ENCODE measurements at places on chromosomes 16 and 17.

DNA sequence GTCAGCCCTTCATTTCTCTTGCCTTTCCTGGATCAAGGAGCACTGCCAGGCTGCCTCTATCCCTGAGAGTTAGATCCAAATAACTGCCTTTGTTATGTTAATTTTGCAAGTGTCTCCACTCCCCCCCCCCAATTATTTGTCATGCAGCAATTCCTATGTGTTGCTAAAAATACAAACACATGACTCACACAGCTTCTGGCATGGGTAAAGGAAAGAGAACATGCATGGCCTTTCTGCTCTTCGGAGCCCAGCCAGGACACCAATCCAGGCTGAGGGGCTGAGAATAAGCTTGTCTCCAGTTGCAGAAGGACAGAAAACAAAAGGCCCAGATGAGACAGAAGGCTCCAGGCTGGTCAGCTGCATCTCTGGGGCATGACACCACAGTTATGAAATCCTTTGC is 148.0 kb upstream of the TNRC6C start:
- no peak for DNase-seq

DNA sequence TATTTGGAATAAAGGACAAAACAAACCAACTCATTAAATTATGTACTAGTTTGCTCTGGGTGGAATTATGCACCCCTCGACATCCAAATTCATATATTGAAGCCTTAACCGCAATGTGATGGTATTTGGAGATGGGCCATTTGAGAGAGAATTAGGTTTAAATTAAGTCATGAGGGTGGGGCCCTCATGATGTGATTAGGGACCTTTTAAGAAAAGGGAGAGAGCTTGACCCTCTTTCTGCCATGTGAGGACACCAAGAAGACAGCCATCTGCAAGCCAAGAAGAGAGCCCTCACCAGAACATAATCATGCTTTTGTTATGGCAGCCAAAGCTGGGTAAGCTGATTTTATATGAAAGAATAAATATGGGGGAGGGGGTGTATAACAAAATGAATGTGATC is 2.0 kb downstream of the C16orf87 start:
- DNase-seq, result no peak

GRCh38 chr16:84499638-84500037 is 4.8 kb downstream of the MEAK7 start:
- no peak for DNase-seq

DNA sequence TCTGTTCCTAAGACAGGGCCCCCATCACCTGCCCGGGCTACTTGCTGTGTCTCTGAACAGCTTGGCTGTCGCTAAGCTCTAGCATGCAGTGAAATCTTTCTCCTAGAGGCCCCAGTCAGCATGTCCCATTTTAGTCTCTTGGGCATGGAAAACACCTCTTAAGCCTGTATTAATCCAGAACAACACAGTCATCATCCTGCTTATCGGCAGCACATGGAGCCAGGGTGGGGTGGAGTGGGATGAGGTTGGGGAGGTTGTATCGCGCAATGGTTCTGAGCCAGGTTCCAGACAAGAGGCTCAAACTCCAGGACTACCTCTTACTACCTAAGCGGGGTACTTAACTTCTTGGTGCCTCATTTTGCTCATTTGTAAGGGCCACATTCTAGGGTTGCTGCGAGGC is 7.8 kb downstream of the ST6GALNAC2 start:
- no peak for DNase-seq

- DNase-seq, result no peak
Observed at GRCh38 chr16:57893559-57894389, 77.2 kb downstream of the CNGB1 start.

- no peak for DNase-seq
Observed at GRCh38 chr17:73878923-73879322, 234.7 kb upstream of the SDK2 start.

GRCh38 chr16:30054959-30055553 is 10.5 kb upstream of the ALDOA start:
- DNase-seq, result no peak

DNA sequence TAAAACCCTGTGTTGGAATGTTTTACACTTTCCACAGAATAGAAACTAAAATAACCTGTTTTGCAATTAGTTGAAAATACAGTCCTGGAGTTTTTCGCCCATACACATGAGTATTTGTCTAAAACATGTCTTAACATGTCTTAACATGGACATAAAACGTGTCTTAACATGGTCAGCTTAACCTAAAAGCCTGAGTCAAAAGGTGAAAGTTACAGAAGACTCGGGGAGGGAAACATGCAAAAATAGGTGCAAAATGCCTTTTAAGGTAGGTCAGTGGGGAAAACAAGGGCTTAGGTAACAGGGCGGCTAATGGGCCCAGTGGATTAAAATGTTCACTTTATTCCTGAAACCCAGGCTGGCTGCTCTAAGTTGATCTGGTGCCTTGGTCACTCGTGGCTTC is 56.1 kb upstream of the RBL2 start:
- DNase-seq, result no peak

DNA sequence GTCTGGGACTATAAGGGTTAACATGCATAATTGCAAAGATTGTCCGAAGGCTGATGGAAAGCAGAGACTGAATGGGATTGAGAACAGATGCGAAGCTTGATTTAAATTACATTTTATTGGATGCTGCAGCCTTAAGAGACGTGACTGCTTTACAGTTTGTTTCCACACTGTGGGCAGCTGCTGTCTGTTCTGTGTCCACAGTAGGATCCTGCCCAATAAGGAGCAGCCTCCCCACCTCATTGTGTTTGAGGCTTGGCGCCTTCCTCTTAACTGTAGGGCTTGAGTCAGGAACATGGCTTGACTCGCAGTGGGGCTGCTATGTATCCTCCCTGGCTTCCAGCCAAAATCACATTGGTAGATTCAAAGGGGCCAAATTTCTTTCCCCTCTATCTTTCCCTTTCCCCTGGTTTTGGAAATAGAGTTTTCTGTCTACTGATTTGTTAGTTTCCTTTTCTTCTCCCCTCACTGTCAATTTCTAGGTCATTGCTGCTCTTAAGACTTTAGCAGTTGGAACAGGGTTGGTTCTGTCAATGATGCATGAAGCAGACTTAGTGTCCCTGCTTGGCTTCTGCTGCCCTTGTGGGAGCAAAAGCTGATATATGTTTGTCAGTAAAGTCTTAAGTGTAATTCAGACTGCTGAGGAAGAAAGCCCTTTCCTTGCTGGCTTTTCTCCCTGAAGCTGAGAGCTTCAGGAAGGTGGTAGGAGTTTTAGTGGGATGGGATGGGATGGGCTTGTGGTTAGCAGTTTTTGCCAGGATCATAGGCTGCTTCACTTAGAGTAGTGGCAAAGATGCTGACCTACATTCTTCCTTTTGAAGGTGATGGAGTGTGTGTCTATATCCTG is 5.0 kb upstream of the RARA start:
- no peak for DNase-seq

DNA sequence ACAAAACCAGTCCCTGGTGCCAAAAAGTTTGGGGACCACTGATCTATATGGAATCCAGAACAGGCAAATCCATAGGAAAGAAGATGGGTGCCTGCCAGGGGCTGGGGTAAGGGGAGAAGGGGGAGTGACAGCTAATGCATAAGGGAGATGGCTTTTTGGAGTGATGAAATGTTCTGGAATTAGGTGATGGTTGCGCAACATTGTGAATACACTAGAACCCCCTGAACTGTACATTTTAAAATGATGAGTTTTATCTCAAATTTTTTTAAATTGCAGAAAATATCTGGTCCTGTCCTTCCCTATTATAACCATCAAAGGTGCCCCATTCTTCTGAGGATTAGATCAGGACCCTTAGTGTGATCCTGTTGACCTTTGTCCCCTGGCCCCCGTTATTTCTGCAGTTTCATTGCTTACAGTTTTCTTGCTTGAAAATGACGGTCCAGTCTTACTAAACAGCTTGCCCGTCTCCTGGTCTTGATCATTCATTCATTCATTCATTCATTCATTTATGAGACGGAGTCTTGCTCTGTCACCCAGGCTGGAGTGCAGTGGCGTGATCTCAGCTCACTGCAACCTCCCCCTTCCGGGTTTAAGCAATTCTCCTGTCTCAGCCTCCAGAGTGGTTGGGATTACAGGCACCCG is 4.6 kb downstream of the BCO1 start:
- no peak for DNase-seq

DNA sequence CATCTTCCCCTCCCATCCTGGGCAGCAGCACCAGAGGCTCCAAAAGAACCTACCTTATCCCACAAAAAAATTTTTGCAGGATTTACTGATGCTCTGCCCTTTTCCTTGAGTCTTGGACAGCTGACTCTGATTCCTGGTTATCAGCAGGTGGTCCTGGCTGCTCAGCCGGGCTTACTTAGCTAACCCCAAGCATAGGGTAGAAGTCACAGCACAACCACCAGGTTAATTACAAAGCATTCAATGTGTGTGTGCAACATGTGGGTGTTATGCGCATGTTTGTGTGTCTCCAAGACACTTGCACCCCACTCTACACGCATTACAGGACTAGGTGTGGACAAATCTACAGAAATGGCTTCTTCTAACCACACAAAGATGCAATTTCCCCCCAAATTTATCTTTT is 36.3 kb downstream of the PECAM1 start:
- DNase-seq, result no peak

- no peak for DNase-seq
Observed at GRCh38 chr17:72270273-72270924, 149.6 kb downstream of the SOX9 start.

- DNase-seq, result no peak
Observed at GRCh38 chr16:88403794-88404581, 21.2 kb downstream of the ZNF469 start.

GRCh38 chr16:29899516-29900101 is at the start of gene SEZ6L2:
SEZ6L2 (minus strand) TSS chr16:29899550; CDS start chr16:29899019, 531 bp downstream.
- DNase-seq, result peak; percentile 41

GRCh38 chr16:76059186-76059585 is 218.0 kb upstream of the CNTNAP4 start:
- DNase-seq, result no peak

GRCh38 chr17:31558748-31559583 is 167.5 kb downstream of the RAB11FIP4 start:
- DNase-seq, result peak; percentile 73

Measured in amniotic stem cell (primary cell).